ENCODE measurements at places on chromosomes 3 and 15.

DNA sequence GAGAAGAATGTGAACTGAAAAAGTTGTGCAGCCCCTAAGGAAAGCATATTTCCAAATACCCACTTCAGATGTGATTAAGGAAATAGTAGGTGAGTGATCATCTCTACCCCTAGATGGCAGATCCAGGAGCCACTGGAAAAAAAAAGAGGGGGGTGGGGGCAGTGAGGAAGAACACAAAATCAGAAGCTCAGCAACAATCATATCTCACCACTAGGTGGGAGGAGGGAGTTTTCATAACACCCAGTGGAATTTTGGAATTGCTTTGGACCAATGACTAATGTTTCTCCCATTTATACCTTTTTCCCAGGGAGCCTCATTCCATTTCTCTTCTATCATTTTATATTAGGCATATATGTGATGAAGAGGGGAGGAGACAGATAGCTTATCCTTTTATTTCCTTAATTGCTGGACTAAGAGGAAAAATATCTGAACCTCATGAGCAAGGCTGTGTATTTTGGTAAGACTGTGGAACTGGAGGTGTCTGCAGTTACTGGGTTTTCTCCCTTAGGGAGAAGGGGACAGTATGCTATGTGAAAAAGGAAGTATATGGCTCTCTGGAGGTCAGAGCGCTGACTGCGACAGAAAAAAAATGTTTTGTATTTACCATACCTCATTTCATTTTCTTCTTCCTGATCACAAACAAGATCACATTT, 363.4 kb downstream of the GAP43 start:
- no peak for DNase-seq

DNA sequence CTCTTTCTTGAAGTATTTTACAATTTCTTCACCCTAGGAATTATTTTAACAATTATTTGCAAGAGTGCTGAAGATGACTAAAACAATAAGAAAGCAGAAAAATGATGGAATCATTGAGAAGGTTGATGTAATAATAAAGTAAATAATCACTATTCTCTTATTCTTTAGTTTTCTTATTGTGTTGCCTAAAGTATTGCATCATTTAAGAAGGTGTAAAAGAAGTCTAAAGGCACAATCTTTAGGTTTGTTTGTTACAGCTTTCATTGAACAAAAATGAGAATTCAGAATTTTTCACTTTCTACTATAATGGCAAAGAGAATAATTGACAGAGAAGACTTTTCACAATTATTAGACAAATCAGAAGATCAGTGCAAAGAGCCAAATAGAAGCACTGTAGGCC, 65.2 kb downstream of the ASTE1 start:
- no peak for DNase-seq

- DNase-seq: no peak
Observed at GRCh38 chr3:20073683-20074082, 33.4 kb downstream of the KAT2B start.

DNA sequence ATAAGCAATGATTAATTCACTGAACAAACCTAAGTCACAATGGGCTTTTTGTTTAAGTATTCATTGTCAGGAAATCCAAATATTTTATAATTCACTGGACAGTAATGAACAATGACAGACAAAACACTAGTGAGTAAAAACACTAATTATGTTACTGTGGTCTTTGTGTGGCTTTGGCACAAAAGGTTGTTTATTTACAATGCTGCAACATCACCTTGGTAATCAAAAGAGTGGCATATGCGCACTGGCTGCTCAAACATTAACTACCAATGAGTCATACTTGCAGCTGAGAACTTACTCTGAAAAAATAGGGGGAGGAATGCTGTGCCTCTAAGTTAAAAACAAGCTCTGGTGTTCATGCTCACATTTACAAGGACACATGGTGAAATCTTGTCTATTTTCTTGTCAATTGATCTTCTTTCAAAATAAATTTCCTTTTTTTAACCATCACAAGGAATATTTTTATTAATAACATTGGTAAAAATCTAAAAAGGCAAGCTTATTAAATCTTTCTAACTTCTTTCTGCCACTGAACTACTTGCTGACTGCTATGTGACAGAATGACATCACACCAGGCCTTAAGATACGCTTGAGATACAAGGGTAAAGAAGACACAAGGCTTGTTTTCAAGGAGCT, 85.2 kb upstream of the PPIB start:
- no peak for DNase-seq

DNA sequence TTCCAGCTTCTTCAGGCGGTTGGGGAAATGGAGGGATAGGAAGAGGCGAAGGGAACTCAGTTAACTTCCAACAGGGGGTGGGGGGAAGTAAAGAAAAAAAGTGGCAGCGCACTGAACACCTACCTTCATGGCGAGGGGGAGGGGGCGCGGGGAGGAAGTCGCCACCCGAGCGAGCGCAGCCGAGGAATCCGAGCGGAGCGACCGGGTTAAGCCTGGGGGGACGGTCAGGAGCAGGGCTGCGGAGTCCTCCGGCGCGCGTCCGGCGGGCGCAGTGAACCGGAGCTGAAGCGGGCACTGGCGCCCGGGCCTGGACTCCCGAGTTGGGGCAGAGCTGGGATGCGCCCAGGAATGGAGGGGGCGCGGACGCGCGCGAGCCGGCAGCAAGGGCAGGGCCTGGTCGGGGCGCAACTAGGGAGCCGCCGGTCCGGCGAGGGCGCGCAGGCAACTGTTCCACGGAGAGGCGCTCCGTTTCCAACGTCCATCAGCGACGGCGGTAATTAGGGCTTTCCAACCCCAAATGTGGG, at the start of gene WNT5A:
WNT5A (minus strand) TSS at position 450 of the 524 bp plus-strand sequence; CDS start at position 129, 321 bp downstream.
- no peak for DNase-seq

DNA sequence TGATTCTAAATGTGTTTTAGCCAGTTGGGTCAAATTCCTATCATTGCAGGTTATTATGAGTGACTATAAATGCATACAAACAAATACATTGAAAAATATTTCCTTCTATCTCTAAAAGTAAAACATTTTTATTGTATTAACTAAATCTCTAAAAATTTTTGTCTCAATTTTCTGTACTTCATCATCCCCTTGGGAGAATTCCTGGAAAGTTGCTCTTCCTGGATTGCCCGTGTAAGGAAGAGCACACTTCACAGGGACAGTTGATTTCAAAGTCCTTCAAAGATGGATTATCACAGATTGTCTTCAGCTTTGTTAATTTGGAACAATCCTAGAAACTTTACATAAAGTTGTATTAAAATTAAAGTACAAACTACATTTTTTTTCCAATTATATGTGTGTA, 595.6 kb downstream of the ROBO1 start:
- no peak for DNase-seq
